Hypothalamus (tissue), 51 donors: ENCODE measurements at places on chromosomes 3 and 15.

- no peak for DNase-seq
Measured at GRCh38 chr3:159486580-159486979, 502.1 kb upstream of the IL12A start.

DNA sequence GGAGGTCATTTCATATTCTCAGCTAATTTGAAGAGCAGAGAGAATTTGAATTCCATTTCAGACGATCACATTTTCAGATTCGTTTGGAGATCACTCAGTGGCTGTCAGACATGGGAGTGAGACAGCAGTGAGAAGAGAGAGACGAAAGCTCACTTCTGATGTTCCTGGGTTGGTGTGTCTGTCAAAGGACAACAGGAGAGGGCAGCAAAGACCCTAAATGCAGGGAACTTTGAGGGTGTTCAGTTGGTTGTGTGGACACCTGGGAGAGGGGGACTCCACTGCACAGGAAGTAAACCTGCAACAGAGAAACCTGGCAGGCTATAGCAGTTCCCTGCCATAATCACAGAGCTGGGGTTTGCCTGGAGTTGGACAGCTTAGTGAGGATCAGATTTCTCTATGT, 675.1 kb downstream of the SQOR start:
- no peak for DNase-seq

DNA sequence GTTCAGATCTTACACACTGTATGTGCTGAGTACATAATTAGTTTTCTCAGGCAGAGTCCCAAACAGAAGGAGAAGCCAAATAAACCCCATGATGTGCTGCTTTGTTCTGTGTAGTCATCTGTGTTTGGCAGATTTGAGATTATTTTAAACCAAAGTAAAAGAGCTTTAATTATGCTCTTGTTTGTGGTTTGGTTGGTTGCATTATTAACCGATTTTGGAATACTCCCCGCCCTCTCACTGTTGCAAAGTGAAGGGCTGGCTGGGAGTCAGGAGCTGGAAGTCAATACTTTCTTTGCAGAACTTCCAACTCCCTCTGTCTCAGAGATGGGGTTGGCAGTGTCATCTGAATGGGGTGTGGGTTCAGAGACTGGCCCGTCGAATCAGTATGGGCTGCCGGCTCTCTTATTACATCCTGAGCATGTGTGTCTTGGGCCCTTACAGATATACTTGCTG, 34.4 kb downstream of the SLCO3A1 start:
- DNase-seq: no peak

DNA sequence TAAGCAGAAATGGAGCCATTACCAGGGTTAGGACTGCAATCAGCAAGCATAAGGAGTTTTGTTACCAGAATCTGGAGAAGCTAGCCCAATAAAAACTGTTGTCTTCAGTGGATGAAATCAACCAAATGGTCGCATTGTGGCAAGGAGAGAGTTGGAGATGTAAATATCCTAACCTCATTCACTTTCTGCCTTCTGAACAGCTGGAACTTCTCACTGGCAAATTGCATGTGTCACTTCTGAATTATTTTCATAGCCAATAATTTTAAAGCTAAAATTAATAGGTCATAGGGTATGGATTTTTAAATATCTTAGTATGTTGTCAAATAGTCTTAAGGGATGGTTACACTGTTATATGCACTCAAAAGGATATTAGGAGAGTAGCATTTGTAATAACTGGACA, 121.6 kb downstream of the SUCNR1 start:
- no peak for DNase-seq

- DNase-seq: no peak
Measured at GRCh38 chr3:52174896-52175295, 20.7 kb upstream of the POC1A start.

- no peak for DNase-seq
Measured at GRCh38 chr3:139764069-139764905, 86.5 kb upstream of the NMNAT3 start.

DNA sequence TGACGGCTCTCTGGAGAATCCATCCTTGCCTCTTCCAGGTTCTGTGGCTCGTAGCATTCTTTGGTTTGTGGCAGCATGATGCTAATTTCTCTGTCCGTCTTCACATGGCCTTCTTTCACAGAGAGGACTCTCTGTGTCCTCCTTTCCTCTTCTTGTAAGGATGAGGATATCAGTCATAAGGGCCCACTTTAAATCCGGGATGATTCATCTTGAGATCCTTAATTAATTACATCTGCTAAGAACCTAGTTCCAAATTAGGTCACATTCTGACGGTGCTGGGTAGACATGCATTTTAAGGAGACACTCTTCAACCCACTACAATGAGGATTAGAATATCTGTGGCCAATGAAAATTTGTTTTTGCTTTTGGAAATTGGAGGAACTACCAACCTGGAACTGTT, 15.7 kb upstream of the GXYLT2 start:
- no peak for DNase-seq

GRCh38 chr3:177300039-177300833, 103.0 kb upstream of the TBL1XR1 start:
- DNase-seq: no peak

- no peak for DNase-seq
Measured at GRCh38 chr3:78690766-78691165, 1077.0 kb downstream of the ROBO1 start.

- no peak for DNase-seq
Measured at GRCh38 chr3:24828011-24828410, 333.4 kb upstream of the THRB start.

GRCh38 chr3:44136421-44136820, 105.3 kb upstream of the TOPAZ1 start:
- no peak for DNase-seq

- DNase-seq: no peak
Measured at GRCh38 chr3:188309437-188310269, 155.7 kb downstream of the LPP start.

DNA sequence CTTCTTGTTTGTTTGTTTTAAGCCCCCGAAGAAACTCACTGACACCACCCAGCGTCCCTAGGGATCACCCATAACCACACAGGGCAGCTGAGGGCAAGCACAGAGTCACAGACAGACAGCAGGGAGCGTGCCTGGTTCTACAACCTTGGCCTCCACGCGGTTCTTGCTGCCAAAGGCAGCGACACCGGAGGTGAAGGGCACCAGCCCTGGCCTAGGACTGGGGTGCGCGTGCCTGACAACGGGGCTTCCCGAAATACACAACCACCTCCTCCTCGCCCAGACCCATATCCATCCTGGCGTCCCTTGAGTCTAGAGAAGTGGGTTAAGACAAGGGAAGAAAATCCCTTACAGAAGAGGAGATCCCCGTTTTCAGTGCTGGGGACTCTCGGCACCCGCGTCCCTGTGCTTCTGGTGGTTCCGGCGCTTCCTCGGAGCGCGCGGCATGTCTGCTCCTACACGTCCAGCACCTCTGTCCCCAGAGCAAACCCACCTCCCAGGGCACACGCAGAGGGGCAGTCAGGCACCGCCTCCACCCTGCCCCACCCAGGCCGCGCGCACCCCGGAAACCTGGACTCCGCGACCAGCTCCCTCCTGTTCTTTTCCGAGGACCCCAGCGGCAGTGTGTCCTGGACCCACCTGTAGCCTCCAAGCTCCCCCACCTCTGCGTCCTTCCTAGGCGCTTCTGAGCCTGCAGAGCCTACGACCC, 911 bp downstream of the RFTN1 start:
- DNase-seq: no peak

DNA sequence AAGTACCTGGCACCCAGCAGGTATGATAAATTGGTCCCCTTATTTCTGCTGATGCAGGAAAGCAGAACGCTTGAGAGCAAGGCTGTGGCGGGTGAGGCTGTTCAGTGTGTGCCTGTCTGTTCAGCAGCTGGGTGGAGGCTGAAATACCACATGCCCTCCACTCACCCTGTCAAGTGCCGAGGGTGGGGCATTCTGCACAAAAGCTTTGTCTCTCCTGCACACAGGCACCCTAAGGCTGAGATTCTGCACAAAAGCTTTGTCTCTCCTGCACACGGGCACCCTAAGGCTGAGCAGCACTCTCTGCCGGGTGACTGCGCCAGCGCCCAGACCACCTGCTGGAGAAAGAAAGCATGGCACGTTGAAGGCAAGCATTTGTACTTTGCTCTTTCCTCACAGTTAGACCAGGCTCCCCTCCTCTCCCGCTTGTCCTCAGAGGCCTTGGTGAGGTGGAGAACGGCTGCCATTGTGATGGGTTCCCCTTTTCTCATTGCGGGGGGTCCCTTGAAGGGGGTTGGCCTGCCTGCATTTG, 97.5 kb downstream of the BDH1 start:
- no peak for DNase-seq

DNA sequence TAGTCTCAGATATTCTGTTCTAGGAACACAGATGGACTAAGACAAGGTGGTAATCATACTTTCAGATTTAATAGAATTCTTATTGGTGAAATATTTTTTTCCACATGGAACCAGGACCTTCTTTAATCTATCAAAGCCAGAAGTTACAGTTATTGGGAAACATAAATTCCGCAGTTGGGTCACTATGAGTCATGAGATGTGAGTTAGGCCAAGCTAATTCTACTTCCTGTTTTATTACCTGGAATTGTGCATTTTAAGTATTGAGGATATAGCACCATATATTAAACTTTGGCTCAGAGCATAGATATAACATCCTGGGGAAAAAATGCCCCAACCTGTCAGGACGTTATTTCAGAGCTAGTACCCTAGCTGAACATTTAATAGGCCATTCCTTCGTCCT, 96.4 kb upstream of the P3H2 start:
- no peak for DNase-seq

- DNase-seq: no peak
Measured at GRCh38 chr3:176935194-176935888, 261.9 kb downstream of the TBL1XR1 start.

DNA sequence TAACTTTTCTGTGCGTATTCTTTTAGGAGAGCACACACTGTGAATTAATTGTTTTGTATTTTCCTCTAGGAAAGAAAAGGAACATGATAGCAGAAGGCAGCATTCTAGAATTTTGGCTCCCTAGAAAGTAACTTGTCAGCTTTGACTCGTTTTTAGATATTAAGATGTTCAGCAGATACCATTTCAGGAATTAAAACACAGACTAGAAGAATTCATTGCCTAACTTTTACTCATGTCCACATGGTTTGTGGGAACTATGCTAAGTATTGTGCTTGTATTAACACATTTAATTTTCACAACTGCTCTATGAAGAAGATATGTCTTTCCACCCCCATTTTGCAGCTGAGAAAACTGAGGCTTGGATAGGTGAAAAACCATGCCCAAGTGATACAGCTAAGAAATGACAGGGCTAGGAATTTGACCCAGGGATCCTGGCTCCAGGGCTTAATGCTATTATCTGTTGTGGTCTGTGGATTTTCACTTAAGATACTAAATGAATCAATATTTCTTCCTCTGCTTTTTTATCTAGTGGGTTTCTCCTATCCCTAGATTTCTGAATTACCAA, 128.8 kb downstream of the MITF start:
- DNase-seq: no peak

DNA sequence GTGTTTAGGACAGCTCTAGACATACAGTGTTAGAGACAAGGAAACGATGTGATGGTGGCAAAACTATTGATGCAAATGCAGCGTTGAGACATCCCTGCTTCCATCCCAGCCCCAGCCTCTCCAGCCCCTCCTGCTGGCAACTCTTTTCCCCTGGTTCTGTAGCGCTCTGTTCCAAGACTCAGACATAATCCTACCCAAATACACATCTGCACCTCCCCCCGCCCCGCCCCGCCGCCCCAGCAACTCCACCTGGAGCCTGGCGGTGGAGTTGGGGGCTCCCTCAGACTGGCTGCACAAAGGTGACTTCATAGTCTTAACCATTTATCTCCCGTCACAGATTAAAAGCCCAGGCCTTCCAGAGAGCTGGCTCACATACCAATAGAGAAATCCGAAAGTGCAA, 7.2 kb upstream of the SEC22A start:
- no peak for DNase-seq

DNA sequence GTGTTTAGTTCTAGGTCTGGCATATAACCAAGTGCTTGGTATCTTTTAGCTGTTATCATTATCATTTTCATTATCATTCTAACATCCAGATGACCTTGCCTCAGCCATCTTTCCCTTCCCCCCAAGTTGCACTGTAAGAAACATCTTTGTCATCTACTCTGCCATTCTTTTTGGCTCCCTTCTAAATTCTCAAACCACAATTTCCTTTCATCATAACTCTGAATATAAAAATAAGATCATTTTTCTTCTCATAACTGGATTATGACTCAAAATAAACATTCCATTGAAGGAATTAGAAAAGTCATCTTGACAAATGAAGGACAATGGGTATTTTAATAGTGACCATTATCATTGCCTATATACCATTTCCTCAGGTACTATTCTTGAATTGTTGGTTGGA, 786.2 kb downstream of the AGBL1 start:
- no peak for DNase-seq

GRCh38 chr15:52466134-52466701, 62.5 kb downstream of the MYO5A start:
- DNase-seq: no peak

- DNase-seq: no peak
Measured at GRCh38 chr3:128863560-128863959, 15.9 kb upstream of the ACAD9 start.
